RWPE1 (cell line): ENCODE measurements at places on chromosomes 4 and X.

- DNase-seq, result no peak
Measured at GRCh38 chr4:104128031-104128849, 366.5 kb downstream of the CXXC4 start.

GRCh38 chrX:101485212-101485949 is at the start of gene ARMCX4:
ARMCX4 (plus strand) TSS chrX:101485456; CDS start chrX:101488590, 3,134 bp downstream.
- peak; percentile 2 for DNase-seq

- DNase-seq, result peak; percentile 28
Measured at GRCh38 chrX:129523079-129523911, at the start of gene SMARCA1. SMARCA1 (minus strand) TSS chrX:129523490; CDS start chrX:129523370, 120 bp downstream.

DNA sequence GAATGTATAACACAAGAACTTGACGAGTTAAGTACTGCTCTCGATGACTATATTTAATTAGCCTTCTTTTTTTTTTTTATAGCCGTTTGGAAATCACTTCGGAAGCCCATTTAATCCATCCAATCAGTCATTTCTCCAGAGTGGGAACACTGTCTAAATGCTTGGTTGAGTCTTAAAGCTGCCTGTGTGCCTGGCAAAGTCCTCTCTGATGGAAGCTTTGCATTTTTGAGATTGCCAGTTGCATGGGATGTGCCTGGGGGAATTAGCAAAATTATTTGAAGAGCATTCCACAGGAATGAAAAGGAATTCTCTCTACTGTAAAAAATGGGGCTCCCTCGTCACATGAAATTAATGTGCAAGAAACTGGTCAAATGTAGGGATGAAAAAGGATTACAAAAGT is 398.8 kb upstream of the RPS6KA3 start:
- no peak for DNase-seq

DNA sequence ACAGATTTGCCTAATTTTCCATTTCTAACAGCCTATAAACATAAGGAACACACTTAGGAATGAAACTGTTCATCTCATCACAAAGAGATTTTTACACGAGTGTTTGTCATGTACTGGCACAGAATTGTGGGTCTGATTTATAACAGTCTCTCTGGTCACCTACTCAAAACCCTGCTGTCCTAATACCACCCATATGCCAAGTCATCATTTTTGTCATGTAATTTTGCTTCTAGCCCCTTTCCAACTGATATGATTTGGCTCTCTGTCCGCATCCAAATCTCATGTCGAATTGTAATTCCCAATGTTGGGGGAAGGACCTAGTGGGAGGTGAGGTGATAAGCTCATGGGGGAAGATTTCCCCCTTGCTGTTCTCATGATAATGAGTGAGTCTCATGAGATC is 284.1 kb upstream of the SLITRK2 start:
- no peak for DNase-seq

- no peak for DNase-seq
Measured at GRCh38 chrX:9127986-9128385, 94.1 kb upstream of the FAM9B start.

- DNase-seq, result no peak
Measured at GRCh38 chr4:1554876-1555265, 129.2 kb downstream of the FAM53A start.

DNA sequence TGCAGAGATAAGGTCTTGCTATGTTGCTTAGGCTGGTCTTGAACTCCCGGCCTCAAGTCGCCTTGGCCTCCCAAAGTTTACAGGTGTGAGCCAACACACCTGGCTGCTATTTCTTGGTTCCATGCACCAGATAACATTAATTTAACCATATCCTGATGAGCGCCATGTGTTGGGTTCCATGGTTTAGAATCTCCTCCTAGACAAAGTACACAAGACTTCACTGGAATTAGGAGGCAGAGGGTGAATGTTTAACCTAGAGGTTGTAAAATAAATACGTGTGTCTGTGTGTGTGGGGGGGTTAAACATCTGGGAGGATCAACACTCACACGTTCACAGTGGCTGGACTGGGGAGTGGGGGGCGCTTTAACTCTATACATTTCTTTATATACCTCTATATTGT is 32.4 kb upstream of the SORCS2 start:
- DNase-seq, result no peak

DNA sequence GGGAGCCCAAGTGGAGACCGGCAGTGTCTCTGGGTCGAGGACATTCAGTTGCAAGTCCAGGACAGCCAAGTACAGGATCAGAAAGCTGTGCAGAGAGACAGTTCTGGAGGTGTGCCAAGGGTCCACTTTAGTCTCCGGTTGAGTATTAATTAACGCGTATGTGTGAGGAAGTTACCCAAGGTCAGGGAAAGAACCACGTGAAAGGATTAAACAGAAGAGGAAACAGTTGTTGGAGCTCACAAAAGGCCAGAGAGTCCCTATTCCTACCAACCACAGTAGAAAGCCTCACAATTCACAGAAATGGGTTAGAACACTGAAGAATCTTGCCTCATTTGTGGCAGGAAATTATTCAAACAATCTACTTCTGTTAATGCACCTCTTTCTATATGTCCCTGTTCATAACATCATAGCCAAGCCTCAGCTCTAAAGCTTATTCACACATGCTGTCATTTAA is 17.9 kb upstream of the NSUN7 start:
- DNase-seq, result no peak

GRCh38 chrX:53065104-53065503 is 16.5 kb downstream of the GPR173 start:
- DNase-seq, result no peak

GRCh38 chrX:73850124-73851013 is 287.4 kb downstream of the CHIC1 start:
- peak; percentile 5 for DNase-seq

- no peak for DNase-seq
Measured at GRCh38 chr4:25223802-25224375, 9.9 kb upstream of the PI4K2B start.

- no peak for DNase-seq
Measured at GRCh38 chr4:101418055-101418454, 70.7 kb upstream of the PPP3CA start.

GRCh38 chrX:16138108-16138427 is 14.7 kb downstream of the GRPR start:
- no peak for DNase-seq

DNA sequence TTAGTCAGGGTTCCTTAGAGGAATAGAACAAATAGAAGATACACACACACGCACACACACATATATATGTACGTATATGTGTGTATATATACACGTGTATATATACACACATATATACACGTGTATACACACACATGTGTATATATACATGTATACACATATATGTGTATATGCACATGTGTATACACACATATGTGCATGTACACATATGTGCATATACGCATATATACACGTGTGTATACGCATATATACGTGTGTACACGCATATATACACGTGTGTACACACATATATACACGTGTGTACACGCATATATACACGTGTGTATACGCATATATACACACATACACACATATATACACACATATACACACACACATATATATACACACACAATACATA is 41.5 kb downstream of the ASMT start:
- DNase-seq, result no peak
